K562 (cell line): ENCODE measurements at places on chromosomes 5 and 9. TPM values are rescaled to one million over a fixed set of nuclear protein-coding genes. Genes with fewer than 3 reads are reported as not detected.
A peak's percentile ranks its signal among the peaks of the same experiment; 100 is the strongest.

GRCh38 chr9:128043467-128043868 lies 23.7 kb downstream of the NAIF1 start:
- no peak overlapping the region for H3K4me3 ChIP-seq
- no peaks in the 10 kb centered on the region for H3K36me3 ChIP-seq
- H3K27me3 ChIP-seq, result no peaks in the 10 kb centered on the region
- H3K27ac ChIP-seq, result peak overlapping the region; percentile 54; the same call in 2 of the 3 replicates
- peaks cover 8% of the 10 kb centered on the region; the same call in 2 of the 3 replicates for H3K4me1 ChIP-seq

GRCh38 chr5:155040984-155041653 lies 27.6 kb downstream of the KIF4B start:
- H3K27ac ChIP-seq, result no peak overlapping the region
- H3K36me3 ChIP-seq, result no peaks in the 10 kb centered on the region
- no peak for DNase-seq
- H3K27me3 ChIP-seq, result no peaks in the 10 kb centered on the region
- H3K4me1 ChIP-seq, result no peaks in the 10 kb centered on the region

- no peaks in the 10 kb centered on the region for H3K36me3 ChIP-seq
- peaks cover 51% of the 10 kb centered on the region for H3K27me3 ChIP-seq
- no peak for DNase-seq
- no peak overlapping the region for H3K27ac ChIP-seq
- no peaks in the 10 kb centered on the region for H3K4me1 ChIP-seq
- H3K4me3 ChIP-seq, result no peak overlapping the region
Measured at GRCh38 chr5:174729075-174729680, 4.8 kb downstream of the MSX2 start.

- peaks cover 98% of the 10 kb centered on the region for H3K4me1 ChIP-seq
- H3K27ac ChIP-seq, result peak overlapping the region; percentile 91; the same call in 1 of the 3 replicates
- no peaks in the 10 kb centered on the region for H3K27me3 ChIP-seq
Measured at GRCh38 chr9:137315581-137316011, 13.5 kb upstream of the NRARP start.

DNA sequence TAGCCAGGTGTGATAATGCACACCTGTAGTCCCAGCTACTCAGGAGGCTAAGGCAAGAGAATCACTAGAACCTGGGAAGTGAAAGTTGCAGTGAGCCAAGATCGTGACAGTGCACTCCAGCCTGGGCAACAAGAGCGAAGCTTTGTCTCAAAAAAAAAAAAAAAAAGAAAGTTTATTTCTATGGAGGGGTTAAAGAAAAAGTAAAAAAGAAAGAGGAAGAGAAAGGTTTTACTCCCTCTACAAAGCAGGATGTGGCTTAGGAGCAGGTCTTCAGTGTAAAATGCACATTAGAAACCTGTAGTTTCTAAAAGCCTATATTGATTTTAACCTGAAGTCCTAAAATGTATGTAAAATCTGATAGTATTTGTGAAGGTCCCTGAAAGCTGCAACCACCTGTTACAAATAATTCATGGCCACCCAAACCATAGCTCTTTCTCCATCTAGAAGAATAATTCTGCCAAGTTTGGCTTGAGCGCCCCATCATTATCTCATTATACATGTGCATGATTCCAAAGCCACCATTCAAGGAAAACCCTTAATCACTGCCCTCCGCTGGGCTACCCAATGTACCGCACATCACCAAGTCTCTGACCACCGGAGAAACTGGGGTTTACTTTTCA lies 3.4 kb downstream of the FNBP1 start:
- no peak overlapping the region for H3K27ac ChIP-seq
- no peak overlapping the region for H3K4me3 ChIP-seq
- H3K4me1 ChIP-seq, result peaks cover 30% of the 10 kb centered on the region
- H3K27me3 ChIP-seq, result peaks cover 5% of the 10 kb centered on the region; the same call in 1 of the 3 replicates

DNA sequence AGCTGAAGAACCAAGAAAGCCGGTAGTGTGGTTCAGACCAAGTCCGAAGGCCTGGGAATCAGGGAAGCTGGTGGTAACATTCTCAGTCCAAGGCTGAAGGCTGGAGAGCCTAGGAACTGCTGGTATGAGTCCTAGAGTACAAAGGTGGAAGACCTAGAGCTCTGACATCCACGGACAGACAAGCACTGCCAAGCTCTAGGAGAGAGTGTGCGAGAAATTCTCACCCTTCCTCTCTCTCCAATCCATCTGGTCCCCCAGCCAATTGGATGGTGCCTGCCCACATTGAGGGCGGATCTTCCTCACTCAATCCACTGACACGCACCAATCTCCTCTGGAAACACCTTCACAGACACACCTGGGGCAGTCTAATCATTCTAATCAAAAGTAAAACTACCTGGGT lies 19.7 kb upstream of the ADAMTS19 start:
- no peaks in the 10 kb centered on the region for H3K4me1 ChIP-seq
- H3K36me3 ChIP-seq, result no peaks in the 10 kb centered on the region
- no peak overlapping the region for H3K27ac ChIP-seq
- H3K27me3 ChIP-seq, result no peaks in the 10 kb centered on the region
- DNase-seq, result no peak

GRCh38 chr5:137815202-137815990 lies 52.3 kb upstream of the MYOT start:
- no peaks in the 10 kb centered on the region for H3K27me3 ChIP-seq
- no peaks in the 10 kb centered on the region for H3K36me3 ChIP-seq
- DNase-seq, result no peak
- no peak overlapping the region for H3K27ac ChIP-seq
- H3K4me1 ChIP-seq, result no peaks in the 10 kb centered on the region
- no peak overlapping the region for H3K4me3 ChIP-seq

DNA sequence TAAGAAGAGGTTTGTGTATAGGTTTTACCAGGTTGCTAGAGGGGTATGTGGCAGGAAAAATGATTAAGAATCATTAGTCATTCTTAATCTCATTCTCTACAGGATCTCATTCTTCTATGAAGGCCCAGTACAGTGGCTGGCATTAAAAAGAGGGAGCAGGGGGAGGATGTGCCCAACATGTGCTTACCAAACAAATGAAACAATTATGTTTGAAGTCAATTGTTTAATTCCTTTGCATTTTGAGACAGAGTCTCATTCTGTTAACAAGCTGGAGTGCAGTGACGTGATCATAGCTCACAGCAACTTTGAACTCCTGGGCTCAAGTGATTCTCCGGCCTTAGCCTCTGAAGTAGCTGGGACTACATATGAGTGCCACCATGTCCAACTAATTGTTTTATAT lies 23.0 kb downstream of the FNIP1 start:
- H3K36me3 ChIP-seq, result peaks cover 3% of the 10 kb centered on the region; the same call in 2 of the 3 replicates
- H3K4me1 ChIP-seq, result peaks cover 28% of the 10 kb centered on the region
- no peak overlapping the region for H3K4me3 ChIP-seq
- H3K27me3 ChIP-seq, result no peaks in the 10 kb centered on the region

DNA sequence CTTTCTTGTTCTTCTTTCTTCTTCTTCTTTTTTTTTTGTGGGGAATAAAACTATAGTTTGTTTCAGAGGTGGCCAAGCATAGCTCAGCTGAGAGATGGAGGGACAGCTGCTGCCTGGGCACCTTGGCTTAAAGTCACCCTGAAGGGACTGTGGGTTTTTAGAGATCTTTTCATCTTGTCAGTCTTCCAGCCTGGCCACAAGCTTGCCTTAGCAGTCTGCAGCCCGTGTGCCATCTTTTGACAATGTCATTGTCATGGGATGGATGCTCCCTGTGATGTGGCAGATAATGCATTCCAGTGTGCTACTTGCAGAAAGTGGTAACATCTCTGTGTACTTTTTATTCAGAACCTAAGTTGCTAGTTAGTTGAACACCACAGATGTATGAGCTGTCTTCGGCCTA lies 280.8 kb downstream of the FANCC start:
- no peak overlapping the region for H3K4me3 ChIP-seq
- no peaks in the 10 kb centered on the region for H3K27me3 ChIP-seq
- no peaks in the 10 kb centered on the region for H3K36me3 ChIP-seq
- no peak overlapping the region for H3K27ac ChIP-seq

DNA sequence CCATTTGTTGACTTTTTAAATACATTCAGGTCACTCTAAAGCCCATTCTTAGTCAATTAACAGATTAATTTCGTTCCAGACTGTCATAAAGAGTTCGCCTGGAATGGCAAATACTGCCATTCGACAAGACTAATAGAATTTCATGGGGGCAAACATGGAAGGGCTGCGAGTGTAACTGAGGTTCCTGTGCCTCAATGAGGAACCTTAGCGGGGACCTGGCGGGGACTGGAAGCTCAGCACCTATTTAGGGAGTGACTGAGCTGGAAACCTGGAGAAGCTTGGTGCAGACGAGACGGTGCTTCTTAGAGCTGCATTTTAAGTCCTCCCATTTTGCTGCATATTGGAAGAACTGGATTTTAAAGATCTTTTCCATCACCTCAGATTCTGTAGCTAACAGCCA lies 3.4 kb downstream of the VCAN start:
- no peak for DNase-seq
- no peak overlapping the region for H3K4me3 ChIP-seq
- H3K27me3 ChIP-seq, result peaks cover 25% of the 10 kb centered on the region

- no peak for DNase-seq
- no peak overlapping the region for H3K4me3 ChIP-seq
- no peaks in the 10 kb centered on the region for H3K4me1 ChIP-seq
- 0 out of 2 replicates have a peak, but pooled peaks cover 5% of the 10 kb centered on the region for H3K27me3 ChIP-seq
Measured at GRCh38 chr9:107520186-107520585, 30.6 kb upstream of the KLF4 start.

DNA sequence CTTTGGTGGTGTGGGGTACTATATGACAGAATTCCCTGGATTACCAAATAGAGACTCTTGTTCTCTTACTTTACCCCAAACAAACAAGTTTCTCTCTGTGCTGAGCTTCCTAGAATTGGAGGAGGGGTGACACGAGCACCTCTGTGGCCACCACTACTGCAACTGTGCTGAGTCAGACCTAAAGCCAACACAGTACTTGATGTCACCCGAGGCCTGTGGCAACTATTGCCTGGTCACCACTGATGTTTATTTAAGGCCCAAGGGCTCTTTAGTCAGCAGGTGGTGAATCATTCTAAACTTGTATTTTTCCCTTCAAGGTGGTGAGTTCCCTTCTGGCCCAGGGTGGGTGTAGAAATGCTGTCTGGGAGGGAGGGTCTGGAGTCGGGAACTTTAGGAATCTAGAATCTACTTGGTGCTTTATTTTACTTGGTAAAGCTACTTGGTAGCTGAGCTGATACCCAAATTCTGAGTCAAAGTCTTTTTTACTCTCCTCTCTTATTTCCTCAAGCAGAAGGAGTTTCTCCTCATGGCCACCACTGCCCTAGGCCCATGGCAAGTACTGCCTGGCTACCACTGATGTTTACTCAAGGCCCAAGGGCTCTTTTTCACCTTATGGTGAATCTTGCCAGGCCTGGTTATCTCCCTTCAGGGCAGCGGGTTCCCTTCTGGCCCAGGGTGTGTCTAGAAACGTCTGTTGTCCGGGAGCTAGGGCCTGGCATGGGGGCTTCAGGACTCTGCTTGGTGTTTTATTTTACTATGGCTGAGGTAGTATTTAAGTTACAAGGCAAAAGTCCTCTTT lies 9.8 kb downstream of the LURAP1L start:
- H3K27me3 ChIP-seq, result no peaks in the 10 kb centered on the region
- peak overlapping the region; percentile 68; the same call in 2 of the 3 replicates for H3K27ac ChIP-seq
- H3K36me3 ChIP-seq, result no peaks in the 10 kb centered on the region
- H3K4me3 ChIP-seq, result no peak overlapping the region
- no peak for DNase-seq

DNA sequence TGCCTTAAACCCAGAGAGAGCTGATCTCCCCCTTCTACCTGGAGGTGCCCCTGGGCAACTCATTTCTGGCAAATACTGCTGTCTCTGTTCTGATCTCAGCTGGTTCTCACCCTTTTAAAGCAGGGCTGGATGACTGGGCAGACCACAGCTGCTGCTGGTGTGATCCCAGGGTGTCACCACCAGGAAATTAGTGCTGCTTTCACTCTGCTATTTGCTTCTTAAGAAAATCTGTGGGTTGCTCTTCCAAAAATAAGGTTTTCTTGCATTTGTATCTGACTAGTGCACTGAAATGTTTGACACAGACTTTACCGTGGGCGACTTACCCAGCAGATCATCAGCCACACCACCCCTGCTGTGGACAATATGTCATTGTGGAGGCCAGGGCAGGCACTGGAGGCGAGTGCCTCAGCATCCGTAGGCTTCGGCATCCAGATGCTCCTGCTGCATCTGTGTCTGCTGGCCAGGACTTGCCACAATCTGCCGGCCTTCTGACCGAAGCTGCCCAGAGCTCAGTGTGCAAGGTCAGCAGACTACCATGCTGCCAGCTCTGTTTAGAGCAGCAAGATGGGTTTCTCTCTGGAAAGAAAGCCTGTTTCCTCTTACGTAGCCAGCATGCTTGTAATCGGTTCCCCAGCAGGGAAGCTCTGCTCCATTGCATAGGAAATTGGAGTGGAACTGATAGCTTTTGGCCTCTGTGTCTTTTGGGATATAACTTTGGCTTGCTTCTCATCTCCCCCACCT lies 13.6 kb downstream of the ARHGAP26 start:
- H3K4me1 ChIP-seq, result no peaks in the 10 kb centered on the region
- no peak overlapping the region for H3K4me3 ChIP-seq
- no peaks in the 10 kb centered on the region for H3K36me3 ChIP-seq
- peaks cover 33% of the 10 kb centered on the region for H3K27me3 ChIP-seq
- no peak for DNase-seq
- H3K27ac ChIP-seq, result no peak overlapping the region

- no peaks in the 10 kb centered on the region; the same call in 2 of the 3 replicates for H3K4me1 ChIP-seq
- no peak for DNase-seq
- no peak overlapping the region for H3K4me3 ChIP-seq
Measured at GRCh38 chr5:159777049-159777660, 139.1 kb upstream of the ADRA1B start.

The IFNA2 gene
- total RNA-seq, result not detected in 2 replicates

The SPATA24 gene
- 6.0 and 8.0 TPM in 2 replicates for total RNA-seq

The C5 gene
- total RNA-seq, result 0.42 and 0.56 TPM in 2 replicates

The SLC24A2 gene
- total RNA-seq, result 0.31 and 0.40 TPM in 2 replicates

The KDM4C gene
- 14.1 and 14.2 TPM in 2 replicates for total RNA-seq

The OR1B1 gene
- total RNA-seq, result not detected in 2 replicates

The PGM5 gene
- 0.24 and 0.45 TPM in 2 replicates for total RNA-seq

The NRG2 gene
- total RNA-seq, result 0.07 TPM in 1 of 2 replicates, not detected in the other

The LCN10 gene
- 0.29 TPM in 1 of 2 replicates, not detected in the other for total RNA-seq
